Activated CD8-positive, alpha-beta T cell treated with anti-CD3 and anti-CD28 coated beads for 36 hours (primary cell): ENCODE measurements at places on chromosomes 16 and 17.
A peak's percentile ranks its signal among the peaks of the same experiment; 100 is the strongest.

GRCh38 chr16:49652456-49653172, 203.3 kb downstream of the ZNF423 start:
- no peaks in the 10 kb centered on the region for H3K4me1 ChIP-seq
- DNase-seq: no peak
- no peaks in the 10 kb centered on the region for H3K36me3 ChIP-seq
- no peaks in the 10 kb centered on the region for H3K27me3 ChIP-seq
- no peak overlapping the region for H3K27ac ChIP-seq

GRCh38 chr17:42754782-42755181, 6.2 kb upstream of the RAMP2 start:
- no peak for DNase-seq
- H3K4me3 ChIP-seq: no peak overlapping the region
- H3K36me3 ChIP-seq: no peaks in the 10 kb centered on the region
- H3K27ac ChIP-seq: no peak overlapping the region
- H3K27me3 ChIP-seq: peaks cover 29% of the 10 kb centered on the region
- no peaks in the 10 kb centered on the region for H3K4me1 ChIP-seq

DNA sequence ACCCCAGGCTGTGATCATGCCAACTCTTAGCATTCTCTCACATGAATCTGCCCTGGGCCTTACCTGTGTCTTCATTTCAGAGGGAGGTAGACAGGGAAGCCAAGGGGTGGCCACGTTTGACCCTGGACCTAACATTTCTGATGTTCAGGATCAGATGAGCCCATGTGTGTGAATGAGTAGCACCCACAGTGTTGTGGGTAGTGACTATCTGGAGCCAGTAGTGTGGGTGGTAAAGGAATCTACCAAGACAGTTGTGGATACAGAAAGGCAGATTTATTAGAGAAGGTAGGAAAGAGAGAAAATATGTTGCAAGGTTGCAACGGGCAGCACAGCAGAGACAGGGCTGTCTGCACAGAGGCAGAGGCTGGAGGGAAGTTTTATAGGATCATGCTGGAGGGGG, 60.5 kb downstream of the TK2 start:
- no peaks in the 10 kb centered on the region for H3K36me3 ChIP-seq
- H3K4me1 ChIP-seq: peaks cover 8% of the 10 kb centered on the region
- H3K27ac ChIP-seq: no peak overlapping the region
- no peaks in the 10 kb centered on the region for H3K27me3 ChIP-seq
- H3K4me3 ChIP-seq: no peak overlapping the region
- no peak for DNase-seq

DNA sequence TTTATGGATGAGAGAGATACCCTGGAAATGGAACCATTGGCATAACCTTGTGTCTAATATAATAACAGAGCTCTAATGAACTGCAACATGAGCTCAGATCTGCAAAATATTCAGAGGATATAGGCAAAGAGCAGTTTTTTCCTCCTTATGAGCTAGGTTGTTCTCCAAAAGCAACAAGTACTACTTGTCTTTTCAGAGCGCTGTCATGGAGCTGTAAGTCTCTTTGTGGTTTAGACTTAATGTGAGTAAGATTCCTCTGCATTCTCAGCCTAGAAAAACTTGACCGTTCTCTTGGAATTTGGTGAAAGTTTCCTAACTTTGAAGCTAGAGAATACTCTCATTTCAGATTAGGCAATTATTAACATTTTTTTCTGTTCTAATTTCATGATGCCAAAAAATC, 85.2 kb downstream of the FTO start:
- H3K36me3 ChIP-seq: peaks cover 5% of the 10 kb centered on the region
- H3K27me3 ChIP-seq: no peaks in the 10 kb centered on the region
- peaks cover 24% of the 10 kb centered on the region for H3K4me1 ChIP-seq
- DNase-seq: no peak
- H3K4me3 ChIP-seq: no peak overlapping the region

- no peaks in the 10 kb centered on the region for H3K36me3 ChIP-seq
- no peak for DNase-seq
- H3K27me3 ChIP-seq: peaks cover 16% of the 10 kb centered on the region
Measured at GRCh38 chr17:79627184-79627765, 16.4 kb upstream of the RBFOX3 start.

- H3K4me3 ChIP-seq: no peak overlapping the region
- no peak for DNase-seq
- H3K27me3 ChIP-seq: no peaks in the 10 kb centered on the region
- no peak overlapping the region for H3K27ac ChIP-seq
- peaks cover 8% of the 10 kb centered on the region for H3K36me3 ChIP-seq
- H3K4me1 ChIP-seq: peaks cover 9% of the 10 kb centered on the region
Measured at GRCh38 chr17:4960279-4960922, 7.2 kb downstream of the SPAG7 start.

GRCh38 chr16:2514333-2515179, 804 bp downstream of the ATP6V0C start:
- H3K36me3 ChIP-seq: peaks cover 11% of the 10 kb centered on the region
- H3K4me3 ChIP-seq: peak overlapping the region; percentile 94
- peak; percentile 51 for DNase-seq
- H3K27ac ChIP-seq: peak overlapping the region; percentile 96
- H3K27me3 ChIP-seq: no peaks in the 10 kb centered on the region

GRCh38 chr16:87757841-87758426, 7.9 kb downstream of the KLHDC4 start:
- peaks cover 62% of the 10 kb centered on the region for H3K36me3 ChIP-seq
- H3K4me1 ChIP-seq: peaks cover 22% of the 10 kb centered on the region
- H3K27ac ChIP-seq: no peak overlapping the region
- H3K4me3 ChIP-seq: no peak overlapping the region
